ENCODE measurements at places on chromosomes 3 and 15.

DNA sequence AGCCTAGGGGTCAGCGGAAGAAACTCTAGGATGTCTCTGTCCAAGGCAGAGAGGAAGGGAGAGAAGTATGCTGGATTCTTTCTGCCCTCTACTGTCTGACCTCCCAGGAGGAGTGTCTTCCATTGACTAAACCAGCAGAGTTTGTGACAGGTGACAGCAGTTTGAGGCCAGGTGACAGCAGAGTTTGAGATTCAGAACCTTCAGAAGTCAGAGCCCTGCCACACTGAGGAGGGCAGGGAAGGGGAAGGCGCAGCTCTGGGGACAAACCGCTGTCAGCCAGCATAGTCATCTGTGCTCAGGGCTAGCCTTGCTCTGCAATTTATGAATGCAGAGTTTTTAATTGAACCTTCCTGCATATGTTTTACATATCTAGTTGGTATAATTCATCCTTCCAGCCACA lies 12.3 kb downstream of the NRROS start:
- no peak for DNase-seq

- no peak for DNase-seq
Measured at GRCh38 chr3:179398574-179399231, 51.2 kb downstream of the MFN1 start.

GRCh38 chr3:41482134-41482533 lies 282.8 kb downstream of the CTNNB1 start:
- DNase-seq = no peak

- DNase-seq = no peak
Measured at GRCh38 chr15:85109333-85109732, 127.7 kb downstream of the PDE8A start.

GRCh38 chr3:19748782-19749447 lies 185.1 kb downstream of the EFHB start:
- no peak for DNase-seq

- DNase-seq = peak; percentile 48
Measured at GRCh38 chr15:89814112-89814742, 425 bp downstream of the ANPEP start.

GRCh38 chr3:23395115-23395514 lies 192.0 kb downstream of the UBE2E2 start:
- no peak for DNase-seq

DNA sequence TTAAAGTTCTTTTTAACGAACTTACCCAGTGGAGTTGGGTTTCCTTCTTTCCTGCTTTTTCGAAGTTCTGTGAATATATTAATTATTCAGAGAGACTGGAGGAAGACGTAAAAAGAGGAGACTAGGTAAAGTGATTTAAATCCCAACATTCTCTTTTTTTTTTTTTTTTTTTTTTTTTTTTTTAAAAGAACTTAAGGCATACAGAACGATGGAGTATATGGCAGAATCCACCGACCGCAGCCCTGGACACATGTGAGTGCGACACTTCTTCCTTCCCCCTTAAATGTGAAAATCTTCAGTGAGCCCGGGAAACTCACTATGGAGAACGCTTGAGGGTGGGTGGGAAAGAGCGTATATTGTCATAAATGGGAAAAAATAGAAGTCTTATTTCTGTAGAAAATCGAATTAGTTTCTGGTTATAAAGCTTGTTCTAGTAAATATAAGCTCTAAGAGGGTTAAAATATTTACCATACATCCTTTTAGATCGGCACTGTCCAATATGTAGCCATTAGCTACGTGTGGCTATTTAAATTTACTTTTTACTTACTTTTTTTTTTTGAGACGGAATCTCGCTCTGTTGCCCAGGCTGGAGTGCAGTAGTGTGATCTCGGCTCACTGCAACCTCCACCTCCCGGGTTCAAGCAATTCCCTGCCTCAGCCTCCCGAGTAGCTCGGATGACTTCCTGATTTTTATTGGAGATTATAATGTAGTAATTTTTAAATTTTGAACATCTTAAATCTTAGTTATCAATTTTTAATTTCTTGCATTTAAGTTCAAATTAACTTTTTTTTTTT lies 892 bp downstream of the NMD3 start:
- peak; percentile 28 for DNase-seq

DNA sequence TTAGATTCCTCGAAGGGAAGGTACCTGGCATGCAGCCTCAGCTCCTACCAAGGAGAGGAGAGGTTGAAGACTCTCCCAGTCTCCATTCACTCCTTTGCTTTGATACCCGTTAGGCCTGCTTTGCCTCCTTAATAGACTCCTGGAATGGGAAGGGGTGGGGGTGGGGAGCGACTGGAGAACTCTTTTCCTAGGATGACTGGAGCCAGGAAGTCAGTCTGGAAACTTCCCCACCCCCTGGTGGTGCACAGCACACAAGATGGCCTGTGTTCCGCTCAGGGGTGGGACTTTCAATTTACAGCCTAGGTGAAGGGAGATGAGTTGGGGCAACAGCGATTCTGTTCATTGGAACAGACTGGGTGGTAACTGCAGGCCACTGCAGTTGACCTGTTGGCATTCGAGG lies 21.4 kb upstream of the CELF6 start:
- DNase-seq = no peak

DNA sequence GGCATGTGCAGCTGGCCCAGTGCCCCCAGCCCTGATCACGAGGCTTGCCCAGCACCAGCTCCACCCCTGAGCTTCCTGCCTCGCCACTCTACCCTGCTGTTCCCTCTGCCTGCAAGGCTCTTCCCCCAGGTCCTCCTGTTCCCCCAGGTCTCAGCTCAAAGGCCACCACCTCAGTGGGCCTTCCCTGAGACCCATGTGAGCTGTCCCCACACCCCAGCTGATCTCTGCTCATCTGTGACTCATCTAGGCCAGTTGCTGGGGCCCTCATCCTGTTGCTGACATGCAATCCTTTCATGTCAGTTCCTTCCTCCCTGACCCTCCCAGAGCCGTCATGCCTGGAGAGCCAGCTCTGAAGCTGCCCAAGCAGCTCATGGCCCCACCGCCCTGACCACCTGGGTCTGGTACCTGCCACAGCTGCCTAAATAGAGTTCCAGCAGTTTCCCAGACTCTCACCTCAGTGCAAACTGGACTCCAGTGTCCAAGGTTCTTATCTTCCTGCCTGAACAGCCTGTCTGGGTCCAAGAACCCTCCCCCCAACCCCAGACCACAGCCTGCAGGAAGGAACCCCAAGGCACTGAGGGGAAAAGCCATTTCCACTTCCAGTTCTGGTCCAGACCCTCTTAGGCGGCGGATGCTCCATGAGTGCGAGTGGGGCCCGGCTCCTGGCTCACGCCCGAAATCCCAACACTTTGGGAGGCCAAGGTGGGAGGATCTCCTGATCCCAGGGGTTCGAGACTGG lies 116.6 kb upstream of the IQSEC1 start:
- no peak for DNase-seq

DNA sequence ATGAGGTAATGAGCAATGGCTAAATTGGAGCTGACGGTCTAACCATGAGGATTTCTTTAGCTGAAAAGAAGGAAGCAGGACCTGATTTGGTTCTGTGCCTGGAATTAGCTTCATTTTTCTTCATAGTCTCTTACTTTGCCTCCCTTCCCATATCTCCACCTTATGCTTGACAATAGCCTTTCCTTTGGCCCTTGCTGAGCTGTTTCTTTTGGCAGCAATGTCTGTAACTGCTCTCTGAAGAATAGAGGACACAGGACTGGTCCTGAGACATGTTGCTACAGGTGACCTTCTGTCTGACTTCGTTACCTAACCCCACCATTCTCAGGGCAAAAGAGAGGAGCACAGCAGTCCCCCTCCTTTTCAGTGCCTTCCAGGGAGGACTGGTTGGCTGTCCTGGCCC lies 122.4 kb downstream of the SSR3 start:
- DNase-seq = no peak

DNA sequence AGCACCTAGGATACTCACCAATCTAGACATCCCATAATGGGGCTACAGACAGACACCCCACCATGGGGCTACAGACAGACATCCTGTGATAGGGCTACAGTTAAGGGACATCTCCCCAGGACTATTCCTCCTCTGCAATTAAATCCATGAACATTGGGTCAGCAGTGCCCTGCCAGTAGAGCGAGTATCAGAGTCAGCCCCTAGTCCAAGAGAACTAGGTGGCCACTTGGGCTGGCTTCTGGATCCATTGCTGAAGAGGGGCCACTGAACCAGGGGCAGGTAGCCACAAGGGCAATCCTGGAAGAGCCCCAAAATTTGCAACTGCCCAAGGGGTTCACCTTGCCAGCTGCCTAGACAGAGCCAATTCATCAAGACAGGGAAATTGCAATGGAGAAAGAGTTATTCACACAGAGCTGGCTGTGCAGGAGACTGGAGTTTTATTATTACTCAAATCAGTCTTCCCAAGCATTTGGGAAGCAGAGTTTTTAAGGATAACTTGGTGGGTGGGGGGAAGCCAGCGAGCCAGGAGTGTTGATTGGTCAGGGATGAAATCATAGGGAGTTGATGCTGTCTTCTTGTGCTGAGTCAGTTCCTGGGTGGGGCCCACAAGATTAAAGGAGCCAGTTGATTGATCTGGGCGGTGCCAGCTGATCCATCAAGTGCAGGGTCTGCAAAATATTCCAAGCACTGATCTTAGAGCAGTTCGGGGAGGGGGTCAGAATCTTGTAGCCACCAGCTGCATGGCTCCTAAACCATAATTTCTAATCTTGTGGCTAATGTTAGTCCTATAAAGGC lies 170.2 kb upstream of the SMAD3 start:
- DNase-seq = no peak

GRCh38 chr3:143236226-143236964 lies 116.8 kb downstream of the CHST2 start:
- DNase-seq = peak; percentile 8

DNA sequence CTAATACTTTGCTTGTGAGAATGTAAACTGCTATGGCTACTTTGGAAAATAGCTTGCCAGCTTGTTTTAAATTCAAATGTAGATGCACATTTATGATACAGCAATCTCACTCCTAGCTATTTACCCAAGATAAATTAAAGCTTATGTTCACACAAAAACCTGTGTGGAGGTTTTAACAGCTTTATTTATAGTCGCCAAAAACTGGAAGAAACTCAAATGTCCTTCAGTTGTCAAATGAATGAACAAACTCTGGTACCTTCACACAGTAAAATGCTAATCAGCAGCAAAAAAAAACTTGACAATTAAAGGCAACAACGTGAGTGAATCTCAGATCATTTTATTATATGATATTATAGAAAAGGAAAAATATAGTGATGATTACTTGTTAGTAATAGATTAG lies 248.6 kb upstream of the NECTIN3 start:
- no peak for DNase-seq

DNA sequence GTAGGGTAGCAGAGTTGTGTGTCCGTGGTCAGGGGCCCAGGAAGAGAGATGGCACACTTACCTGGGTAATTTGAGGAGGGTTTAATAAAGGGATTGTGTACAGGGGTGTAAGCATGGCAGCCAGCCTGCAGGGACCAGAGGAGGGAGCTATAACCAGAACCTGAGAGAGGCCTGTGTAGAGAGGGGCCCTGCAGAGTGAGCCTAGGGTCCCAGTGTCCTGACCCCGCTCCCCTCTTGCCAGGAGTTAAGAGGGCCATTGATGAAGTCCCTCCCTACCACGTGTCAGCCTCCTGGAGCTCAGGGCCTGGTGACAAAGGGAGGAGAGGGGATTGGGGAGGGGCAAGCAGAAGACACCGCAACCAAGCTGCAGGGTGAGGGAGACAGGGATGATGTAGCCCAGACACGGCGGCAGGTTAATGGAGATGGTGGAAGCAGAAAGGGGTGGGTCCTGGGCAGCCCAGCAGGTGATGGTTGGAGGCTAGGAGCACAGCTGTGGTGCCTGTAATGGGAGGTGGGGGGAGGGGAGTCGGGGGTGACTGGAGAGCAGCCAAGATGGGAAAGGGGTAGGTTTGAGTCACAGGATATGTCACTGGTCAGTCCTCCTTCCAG lies 165.4 kb upstream of the TOPAZ1 start:
- DNase-seq = no peak

- DNase-seq = no peak
Measured at GRCh38 chr15:70628549-70628896, 134.8 kb downstream of the UACA start.

GRCh38 chr15:90873998-90874605 lies 5.7 kb downstream of the FURIN start:
- no peak for DNase-seq

GRCh38 chr15:59399465-59400102 lies 26.9 kb upstream of the MYO1E start:
- DNase-seq = peak; percentile 74

GRCh38 chr3:143612541-143612940 lies 235.7 kb downstream of the SLC9A9 start:
- DNase-seq = no peak

DNA sequence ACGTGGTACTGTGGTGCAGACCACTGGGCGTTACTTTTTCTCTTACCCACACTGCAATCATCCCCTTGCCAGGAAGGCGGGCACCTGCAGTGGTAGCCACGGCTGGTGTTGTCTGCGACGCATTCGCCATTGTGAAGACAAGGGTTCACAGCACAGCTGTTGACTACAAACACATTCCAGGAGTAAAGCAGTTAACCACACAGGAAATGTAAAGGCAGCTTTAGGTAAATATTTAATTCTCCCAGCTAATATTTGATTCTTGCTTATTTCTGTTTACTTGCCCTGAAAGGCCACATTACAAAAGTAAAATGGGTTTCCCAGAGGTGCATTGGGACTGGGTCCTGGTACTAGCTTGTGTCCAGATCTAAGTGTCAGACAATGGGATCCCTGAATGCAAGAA lies 45.4 kb downstream of the HEG1 start:
- DNase-seq = no peak

GRCh38 chr3:46019707-46020106 lies 7.6 kb downstream of the XCR1 start:
- DNase-seq = no peak

DNA sequence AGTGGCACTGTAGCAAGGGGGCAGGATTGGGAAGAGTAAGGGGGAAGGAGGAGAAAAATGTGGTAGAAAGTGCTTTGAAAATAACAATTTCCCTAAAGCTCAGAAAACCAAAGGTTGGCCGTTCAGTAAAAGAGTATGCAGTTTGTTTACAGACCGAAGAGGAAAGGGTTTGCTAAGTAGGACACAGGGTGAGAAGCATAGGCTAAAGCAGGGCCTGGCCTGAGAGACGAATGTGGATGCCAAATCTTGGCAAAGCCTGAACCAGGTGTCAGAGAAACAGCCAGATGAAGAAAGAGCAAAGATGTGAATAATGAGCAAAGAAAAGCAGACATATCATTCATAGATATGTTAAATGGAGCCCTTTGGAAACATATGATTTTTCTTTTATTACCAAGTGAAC lies 17.1 kb downstream of the NEK10 start:
- DNase-seq = no peak

GRCh38 chr3:192577271-192577670 lies 150.1 kb downstream of the FGF12 start:
- DNase-seq = no peak

- no peak for DNase-seq
Measured at GRCh38 chr15:89812011-89812846, 2.4 kb downstream of the ANPEP start.

GRCh38 chr3:126128504-126129397 lies 44.8 kb upstream of the SLC41A3 start:
- DNase-seq = no peak

- DNase-seq = no peak
Measured at GRCh38 chr3:115227461-115227860, 80.4 kb upstream of the ZBTB20 start.

GRCh38 chr3:37627951-37628620 lies 233.6 kb upstream of the CTDSPL start:
- no peak for DNase-seq

- no peak for DNase-seq
Measured at GRCh38 chr3:43178891-43179366, 73.0 kb upstream of the POMGNT2 start.

Data from germinal center (tissue), 1 donor.